ENCODE measurements at places on chromosomes 3 and 15. TPM values are rescaled to one million over a fixed set of nuclear protein-coding genes. Genes with fewer than 3 reads are reported as not detected.

DNA sequence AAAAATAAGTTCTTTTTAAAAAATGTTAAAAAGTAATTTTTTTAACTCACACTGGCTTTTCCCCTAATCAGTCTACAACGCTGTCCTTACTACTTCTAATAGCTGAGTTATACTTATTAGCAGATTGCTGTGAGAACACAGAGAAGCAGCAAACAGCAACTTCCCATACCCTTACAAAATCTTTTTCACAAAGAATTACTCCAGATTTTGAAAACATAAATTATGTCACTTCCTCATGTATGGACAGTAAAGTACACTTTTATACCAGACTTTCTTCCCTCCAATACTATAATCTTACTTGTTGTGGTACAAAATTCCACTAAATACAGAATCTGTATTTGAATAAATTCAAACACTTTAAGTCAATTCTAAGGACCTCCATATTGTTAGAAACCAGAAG lies 2.1 kb downstream of the PHC3 start:
- DNase-seq = no peak

DNA sequence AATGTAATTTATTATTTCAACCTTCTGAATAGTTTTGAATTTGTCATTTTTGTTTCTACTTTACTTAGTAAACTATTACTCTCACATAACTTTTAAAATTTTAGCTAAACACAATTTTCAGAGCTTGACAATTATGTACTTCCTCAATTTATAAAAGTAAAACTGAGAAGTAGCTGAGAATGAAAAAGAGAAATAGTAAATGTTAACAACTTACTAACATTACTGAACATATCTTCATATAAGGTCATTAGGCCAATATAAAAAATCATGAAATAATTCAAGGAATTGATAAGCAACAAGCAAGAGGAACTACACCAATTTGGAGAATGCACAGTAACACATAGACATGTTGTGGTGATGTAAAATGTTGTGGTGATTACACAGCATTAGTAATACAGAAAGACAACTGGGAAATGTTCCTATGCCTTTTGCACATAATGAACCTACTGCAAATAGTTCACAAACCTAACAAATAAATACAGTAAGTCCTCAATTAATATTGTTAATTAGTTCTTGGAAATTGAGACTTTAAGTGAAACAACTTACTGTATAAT lies 137.9 kb downstream of the CBLB start:
- no peak for DNase-seq

DNA sequence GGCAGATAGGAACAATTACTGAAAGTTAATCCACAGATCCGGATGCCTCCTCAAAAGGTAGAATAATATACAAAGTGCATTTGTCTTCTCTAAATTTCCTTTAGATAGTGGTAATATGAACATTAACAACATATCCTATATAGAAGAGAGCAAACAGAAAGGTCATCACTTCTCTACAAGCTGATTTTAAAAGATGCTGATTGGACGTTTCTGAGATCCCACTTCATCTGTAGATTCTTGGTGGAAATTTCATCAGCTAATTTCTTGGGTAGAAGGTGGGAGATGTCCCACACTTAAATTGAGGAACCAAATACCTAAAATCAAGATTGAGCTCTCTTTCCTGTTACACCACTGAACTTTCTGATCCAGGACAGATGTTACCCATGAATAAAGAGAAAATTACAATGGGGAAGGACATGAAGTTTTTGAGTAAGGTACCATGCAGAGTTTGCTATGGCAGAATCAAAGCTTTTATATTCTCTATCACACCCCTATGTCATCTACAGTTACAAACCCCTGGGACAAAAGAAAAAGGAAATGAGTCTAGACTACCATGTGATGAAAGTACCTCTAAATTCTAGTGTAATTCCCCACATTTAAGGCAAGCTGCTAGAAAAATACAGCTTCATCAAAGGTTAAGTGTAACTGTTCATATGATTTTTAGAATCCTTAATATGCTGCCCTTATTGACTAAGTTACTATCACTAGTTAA lies 189.2 kb upstream of the SETMAR start:
- no peak for DNase-seq

DNA sequence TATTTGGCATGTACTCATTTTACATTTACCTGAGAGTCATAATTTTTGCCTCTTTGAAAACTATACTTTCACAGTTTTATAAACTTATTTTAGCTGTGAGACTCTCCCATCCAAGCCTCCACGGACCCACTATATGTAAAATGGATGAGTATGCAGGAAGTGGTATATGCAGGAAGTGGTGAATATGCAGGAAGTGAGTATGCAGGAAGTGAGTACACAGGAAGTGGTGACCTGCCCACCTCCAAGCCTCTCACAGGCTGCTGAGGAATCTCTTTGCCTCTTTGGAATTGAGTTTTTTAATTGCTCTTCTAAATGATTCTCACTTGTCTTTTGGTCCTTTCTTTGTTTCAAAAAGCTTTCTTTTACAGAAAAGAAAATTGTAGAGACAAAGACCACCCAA lies 85.2 kb downstream of the KBTBD8 start:
- no peak for DNase-seq

GRCh38 chr15:25985165-25985564 lies 122.0 kb upstream of the ATP10A start:
- no peak for DNase-seq

DNA sequence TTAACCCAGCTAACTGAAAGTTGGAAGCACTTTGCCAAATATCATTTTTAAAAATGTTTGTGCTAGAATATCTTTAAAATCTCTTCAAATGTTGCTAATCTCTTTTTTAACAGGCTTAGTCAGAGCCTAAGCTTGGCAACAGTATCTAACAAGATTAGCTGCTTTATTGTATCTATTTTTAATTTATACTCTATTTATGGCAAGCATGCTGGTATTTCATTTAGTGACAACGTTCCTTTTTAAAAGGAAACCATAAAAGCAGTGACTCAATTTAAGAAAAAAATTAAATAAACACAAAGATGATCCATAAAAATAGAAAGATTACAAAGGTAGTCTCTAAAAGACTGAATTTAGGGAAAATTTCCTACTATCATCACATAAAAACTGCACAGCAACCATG lies 40.5 kb downstream of the SLC12A6 start:
- DNase-seq = no peak

- no peak for DNase-seq
These were observed 10.5 kb upstream of the SH3GL3 start for GRCh38 chr15:83436513-83437158.

DNA sequence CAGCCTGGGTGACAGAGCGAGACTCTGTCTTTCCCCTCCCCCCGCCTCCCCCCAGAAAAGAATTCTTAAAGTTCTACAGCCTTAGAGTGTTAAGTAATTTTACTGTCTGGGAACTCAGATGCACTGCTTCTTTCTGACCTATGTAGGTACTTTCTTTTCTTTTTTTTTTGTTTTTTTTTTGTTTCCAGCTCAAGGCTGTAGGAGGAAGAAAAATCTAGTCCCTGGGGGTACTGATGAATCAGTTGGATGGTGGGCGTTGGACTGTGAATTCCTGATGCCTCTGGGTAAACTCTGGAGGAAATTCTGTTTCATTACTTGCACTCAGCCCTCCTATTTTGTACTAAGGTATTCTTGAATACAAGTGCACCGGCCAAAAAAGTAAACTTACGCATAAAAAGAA lies 10.8 kb downstream of the GHRL start:
- DNase-seq = no peak

- DNase-seq = no peak
These were observed 153.2 kb downstream of the CTNNB1 start for GRCh38 chr3:41352510-41352909.

- no peak for DNase-seq
These were observed 130.6 kb upstream of the FHIT start for GRCh38 chr3:61381745-61382392.

GRCh38 chr3:167733961-167734497 lies 663 bp downstream of the PDCD10 start:
- DNase-seq = peak; percentile 18

GRCh38 chr3:62073038-62073437 lies 300.3 kb downstream of the FEZF2 start:
- no peak for DNase-seq

DNA sequence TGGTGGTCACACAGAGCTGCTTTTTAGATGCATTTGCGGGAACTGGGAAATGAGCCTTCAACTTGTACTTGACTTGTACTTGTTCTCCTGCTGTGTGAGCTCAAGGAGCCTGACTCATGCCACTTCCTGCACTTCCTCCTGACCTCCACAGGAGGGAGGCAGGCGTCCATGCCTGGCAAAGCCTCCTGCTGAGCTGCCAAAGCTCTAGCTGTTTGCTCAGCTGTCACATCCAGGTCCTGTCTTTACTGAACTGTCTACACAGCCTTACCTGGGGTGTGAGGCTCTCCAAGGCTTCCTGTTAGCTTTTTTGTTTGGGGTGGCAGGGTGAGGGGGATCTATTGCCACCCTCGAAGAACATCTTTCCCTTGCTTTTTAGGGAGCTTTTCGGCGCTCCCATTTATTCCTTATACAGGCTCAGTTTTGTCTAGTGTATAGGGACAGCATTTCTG lies 6.4 kb downstream of the THPO start:
- no peak for DNase-seq

GRCh38 chr15:33068511-33068990 lies 126.0 kb downstream of the FMN1 start:
- peak; percentile 40 for DNase-seq

DNA sequence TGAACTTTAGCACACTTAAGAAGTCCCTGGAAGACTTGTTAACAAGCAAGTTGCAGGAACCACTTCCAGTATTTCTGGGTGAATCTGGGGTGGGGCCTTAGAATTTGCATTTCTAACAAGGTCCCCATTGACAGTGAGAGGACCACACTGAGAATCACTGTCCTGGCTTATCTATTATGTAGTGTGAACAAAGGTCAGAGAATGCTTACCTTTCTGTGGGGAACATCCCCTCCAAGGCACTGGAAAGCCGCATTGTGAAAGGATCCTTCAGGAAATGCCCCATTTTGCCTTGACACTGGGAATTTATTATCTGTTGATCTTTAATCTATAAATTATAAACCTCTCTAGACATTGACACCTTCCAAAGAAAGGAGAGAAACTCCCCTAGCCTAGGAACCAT lies 74.8 kb downstream of the IGF2BP2 start:
- DNase-seq = no peak

ISLR gene
- 64.0 TPM for polyA plus RNA-seq

CTXN2 gene
- polyA plus RNA-seq = 0.10 TPM

ZNF620 gene
- polyA plus RNA-seq = 10.1 TPM

HCLS1 gene
- 6.2 TPM for polyA plus RNA-seq

PRSS50 gene
- polyA plus RNA-seq = 3.5 TPM

ELL3 gene
- polyA plus RNA-seq = 3.2 TPM

ACTRT3 gene
- 3.6 TPM for polyA plus RNA-seq

SNAPC5 gene
- 40.2 TPM for polyA plus RNA-seq

GOLGA8Q gene
- polyA plus RNA-seq = 2.5 TPM

JMJD7 gene
- polyA plus RNA-seq = 14.8 TPM

RYK gene
- 99.8 TPM for polyA plus RNA-seq

CAPN3 gene
- polyA plus RNA-seq = 32.5 TPM

ST8SIA2 gene
- 4.1 TPM for polyA plus RNA-seq

DAPK2 gene
- 6.0 TPM for polyA plus RNA-seq
